ENCODE measurements at places on chromosomes 12 and 14. TPM values are rescaled to one million over a fixed set of nuclear protein-coding genes. Genes with fewer than 3 reads are reported as not detected.

GRCh38 chr12:128383357-128383937, 116.5 kb downstream of the TMEM132C start:
- DNase-seq = no peak

Gene GYS2
- total RNA-seq = not detected

GRCh38 chr14:39984323-39984722, 552.1 kb upstream of the FBXO33 start:
- DNase-seq = no peak

Gene CMA1
- total RNA-seq = not detected

GRCh38 chr14:61344437-61345150, 23.2 kb downstream of the PRKCH start:
- no peak for DNase-seq

GRCh38 chr14:95314609-95315008, 5.1 kb downstream of the CLMN start:
- peak; percentile 76 for DNase-seq

Gene KLHL33
- not detected for total RNA-seq

Gene ARHGEF40
- 26.0 TPM for total RNA-seq

Gene CAPZA3
- total RNA-seq = not detected

DNA sequence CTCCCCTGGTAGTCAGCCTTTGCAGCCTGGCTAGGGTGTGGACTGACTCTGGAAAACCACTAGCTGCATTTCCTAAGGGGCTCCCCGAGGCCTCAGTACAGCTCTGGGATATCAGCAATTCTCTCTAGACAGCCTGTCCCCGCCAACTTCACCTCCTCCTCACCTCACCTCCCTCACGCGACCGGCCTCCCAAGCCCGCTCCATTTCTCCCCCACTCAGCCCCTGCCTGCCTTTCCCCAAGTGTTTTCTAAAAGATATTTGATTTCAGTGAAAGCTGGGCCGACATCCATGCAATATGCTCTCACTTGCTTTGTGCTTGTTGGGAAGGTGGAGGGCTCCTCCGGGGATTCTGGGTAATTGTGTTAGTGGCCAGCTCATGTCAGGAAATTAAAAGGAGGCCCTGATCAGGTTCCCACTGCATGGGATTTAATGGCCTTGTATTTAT, 91.8 kb downstream of the ESRRB start:
- DNase-seq = no peak

DNA sequence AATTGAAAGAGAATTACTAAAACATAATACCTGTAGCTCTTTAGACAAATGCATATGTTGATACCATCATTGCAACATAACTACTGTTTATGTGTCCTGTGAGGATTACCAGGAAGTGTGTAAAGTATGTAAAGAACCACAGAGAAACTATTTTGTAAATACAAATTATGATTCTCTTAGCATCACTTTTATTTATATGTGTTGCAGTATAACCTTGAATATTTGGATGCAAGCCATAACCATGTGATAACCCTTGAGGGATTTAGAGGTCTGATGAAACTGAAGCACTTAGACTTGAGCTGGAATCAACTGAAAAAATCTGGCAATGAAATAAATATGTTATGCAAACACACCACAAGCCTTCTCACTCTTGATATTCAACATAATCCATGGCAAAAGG, 77.5 kb downstream of the LRRC9 start:
- DNase-seq = no peak

Gene ASB2
- total RNA-seq = 0.78 TPM

Gene RTL1
- total RNA-seq = not detected

Gene OR4K15
- not detected for total RNA-seq

- no peak for DNase-seq
Observed at GRCh38 chr12:116354950-116355783, 77.7 kb upstream of the MED13L start.

DNA sequence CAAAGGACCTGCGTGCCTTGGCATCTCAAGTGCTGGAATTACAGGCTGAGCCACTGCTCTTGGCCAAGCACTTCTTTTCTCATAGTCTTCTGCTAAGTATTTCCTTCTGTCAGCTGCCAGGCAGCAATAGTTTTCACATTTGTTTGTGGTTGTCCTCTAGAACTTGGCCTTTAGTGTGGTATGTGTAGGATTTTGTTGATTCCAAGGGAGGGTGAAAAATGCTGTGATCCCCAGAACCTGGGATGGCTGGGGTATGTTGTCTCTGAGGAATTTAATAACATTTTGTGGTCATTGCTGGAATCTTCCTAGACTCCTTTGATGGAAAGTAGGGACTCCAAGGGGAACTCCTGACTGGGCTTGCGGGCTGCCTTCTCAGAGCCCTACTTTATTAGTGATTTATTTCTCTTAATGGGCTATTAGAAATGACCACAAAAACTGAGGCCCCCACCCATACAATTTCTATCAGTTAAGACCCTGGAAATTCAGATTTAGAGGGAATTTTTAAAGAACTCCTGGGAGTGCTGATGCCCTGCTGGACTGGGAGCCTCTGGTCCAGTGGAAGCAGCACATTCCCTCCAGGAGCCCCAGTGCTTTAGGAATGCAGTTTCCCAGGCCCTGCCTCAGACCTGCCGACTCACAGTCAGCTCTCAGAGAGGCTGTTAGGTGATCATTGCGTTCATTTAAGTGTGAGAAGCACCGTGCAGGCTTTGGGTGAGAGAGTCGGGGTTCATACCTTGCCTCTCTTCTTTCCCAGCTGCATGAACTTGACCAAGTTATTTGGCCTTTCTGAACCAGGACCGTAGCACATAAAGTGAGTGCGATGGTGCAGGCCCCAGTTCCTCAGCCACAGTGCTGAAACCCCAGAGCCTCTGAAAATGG, 22.7 kb downstream of the TRAF3 start:
- peak; percentile 65 for DNase-seq

DNA sequence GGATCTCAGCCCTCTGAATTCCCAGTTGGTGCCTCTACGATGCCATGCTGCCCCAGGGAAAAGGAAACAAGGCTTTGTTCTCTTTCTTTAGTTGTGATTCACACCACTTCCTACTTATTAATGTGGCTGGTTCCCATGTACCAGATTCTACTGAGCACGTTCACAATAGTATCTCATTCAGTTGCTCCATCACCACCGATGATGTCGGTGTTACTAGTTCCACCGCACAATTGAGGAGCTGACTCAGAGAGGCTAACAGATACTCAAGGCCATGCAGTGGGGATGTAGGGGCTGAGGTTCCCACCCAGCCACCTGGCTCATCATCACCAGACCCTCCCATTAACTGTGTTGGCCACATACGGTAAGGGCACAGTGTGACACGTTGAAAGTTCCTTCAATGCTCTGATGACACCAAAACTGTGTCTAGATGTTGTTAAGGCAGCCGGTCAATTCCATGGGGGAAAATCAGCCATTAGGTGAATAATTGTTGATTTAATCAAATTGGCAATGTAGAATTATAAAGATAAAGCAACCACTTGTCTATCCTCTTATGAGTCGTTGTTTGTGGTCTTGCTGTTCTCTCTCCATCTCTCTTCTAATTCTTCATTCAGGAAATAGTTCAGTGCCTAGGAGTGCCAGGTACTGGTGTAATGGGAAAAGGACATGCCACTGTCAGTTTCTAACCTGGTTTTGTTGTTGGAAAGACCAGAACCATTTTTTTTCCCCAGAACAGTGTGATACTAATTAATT, 244.2 kb upstream of the CRY1 start:
- DNase-seq = peak; percentile 67

DNA sequence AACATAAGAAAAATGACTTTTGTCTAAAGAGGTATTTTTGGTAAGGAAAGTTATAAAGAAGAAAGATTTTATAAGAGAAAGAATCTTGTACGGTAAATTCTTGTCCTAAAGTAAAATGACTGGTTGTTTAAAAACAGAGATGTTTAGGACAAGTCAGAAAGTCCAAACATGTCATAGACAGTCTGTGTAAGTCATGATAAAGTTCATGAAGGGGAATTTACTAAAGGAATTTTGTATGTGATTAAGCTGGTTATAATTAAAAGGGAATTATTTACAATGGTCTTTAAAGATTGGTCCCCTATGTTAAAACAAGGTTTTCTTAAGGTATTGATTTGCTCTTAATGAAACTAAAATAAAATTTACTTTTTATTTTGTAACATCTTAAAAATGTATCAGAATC, 269.4 kb upstream of the CCDC196 start:
- peak; percentile 6 for DNase-seq

GRCh38 chr14:60753264-60754119, 18.9 kb downstream of the MNAT1 start:
- DNase-seq = peak; percentile 64

DNA sequence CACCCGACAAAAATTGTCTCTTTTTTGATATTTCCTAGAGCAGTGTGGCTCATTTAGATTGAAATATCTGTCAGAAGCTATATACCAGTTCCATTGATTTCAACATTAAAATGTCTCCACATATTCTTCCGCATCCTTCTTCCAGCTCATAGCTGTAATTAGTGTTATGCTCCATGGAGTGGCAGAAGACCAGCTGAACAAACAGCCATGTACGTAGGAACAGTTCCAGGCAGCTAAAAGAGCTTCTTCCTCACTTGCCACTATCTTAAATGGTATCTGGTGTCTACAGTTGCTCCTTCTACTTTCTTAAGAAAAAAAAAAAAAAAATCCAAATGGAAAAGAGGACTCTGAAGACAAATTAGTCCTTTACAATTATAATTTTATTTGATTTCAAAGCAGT, 848.0 kb downstream of the DIO2 start:
- DNase-seq = no peak

DNA sequence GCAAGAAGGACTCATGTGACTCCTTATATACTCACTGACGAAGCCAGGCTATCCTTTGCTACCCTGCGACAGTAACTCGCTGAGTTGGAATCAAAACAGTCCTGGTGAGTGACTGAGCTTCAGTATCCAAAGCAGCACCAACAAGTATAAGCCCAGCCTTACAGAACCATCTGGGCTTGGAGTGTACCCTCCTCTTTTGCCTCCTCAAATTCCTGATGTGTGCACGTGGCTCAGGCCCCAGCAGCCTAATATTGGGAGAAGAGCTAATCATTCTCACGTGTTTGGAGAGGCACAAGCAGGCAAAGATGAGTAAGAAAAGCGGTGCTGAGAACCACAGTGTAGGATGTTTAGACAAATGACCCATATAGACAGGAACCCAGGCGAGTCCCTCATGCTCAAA, 34.4 kb downstream of the PPTC7 start:
- DNase-seq = no peak

DNA sequence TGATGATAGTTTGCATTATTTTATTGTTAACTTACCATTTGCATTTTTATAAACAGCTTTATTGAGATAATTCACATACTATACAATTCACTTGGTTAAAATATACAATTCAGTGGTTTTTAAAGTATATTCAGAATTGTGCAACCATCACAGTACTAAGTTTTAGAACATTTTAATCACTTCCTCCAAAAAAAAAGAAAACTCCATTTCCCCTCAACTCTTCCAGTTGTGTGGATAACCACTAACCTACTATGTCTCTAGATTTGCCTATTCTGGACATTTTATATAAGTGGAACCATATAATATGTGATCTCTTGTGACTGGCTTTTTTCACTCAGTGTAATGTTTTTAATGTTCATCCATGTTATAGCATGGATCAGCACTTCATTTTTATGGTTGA, 41.3 kb downstream of the WNK1 start:
- no peak for DNase-seq

DNA sequence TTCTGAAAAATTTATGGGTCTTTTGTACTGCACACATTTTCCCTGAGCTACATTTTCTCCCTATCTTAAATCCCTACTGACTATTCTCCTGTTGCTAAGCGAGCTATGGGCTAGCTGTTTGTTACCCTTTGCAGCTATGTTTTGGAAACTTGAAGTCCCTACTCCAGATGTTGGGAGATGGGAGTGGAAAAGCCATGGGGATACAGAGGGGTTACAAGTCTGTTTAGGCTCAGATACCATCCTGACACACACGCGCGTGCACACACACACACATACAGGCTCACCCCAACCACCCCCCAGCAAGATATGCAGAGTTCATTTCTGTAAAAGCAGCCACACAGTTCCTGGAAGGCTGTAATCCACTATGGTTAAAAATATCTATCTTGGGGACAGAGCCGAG, 15.8 kb downstream of the ATP5MC2 start:
- no peak for DNase-seq

Gene P3H3
- 27.3 TPM for total RNA-seq

DNA sequence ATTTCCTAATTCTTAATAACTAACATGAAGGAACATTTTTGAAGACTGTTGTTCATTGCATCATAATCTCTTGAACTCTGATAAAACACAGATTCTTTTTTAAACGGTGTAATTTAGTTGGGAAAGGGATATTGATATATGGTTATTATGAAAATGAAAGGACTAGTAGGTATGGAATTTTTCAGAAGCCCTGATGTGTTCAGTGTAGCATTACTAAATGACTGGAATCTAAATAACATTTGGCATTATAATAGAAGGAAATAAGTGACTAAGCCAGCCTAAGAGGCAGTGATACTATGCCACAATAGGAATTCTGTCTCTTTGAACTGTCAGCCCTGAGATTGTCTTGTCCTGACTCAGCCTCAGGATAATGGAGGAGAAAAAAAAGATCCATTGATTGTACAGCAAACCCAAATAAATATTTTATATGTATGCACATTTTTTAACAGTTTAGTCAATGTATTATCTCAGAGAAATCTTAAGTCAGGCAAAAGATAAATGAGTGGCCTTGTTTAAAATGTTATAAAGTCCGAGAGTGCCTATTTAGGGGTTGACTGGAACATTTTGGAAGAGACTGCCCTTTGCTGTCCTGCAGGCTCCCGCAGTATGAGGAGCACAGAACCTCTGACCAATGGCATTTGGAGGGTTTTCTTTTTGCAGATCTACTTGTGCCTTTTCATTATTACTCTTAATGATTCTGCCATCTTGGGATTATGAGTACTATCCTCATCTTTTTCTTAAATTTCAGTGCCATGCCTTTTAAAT, 271.2 kb downstream of the EGLN3 start:
- peak; percentile 87 for DNase-seq

DNA sequence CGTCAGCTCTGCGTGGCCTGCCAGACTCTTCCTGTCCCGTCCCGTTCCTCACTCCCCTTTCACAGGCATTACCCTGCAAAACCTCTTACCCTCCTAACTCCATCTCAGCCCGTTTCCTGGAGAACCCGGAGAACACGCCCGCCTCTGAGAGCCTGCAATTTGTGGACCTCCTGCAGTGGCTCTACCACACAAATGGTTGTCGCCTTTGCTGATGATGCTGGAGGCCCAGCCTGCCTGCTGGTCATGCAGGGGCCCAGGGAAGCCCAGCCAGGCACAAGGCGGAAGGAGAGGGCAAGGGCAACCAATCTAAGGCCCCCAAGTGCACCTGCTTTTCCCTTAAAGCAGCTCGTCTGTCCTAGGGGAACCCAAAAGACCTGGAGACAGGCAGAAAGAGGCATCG, 22.5 kb downstream of the RFLNA start:
- no peak for DNase-seq

GRCh38 chr12:19643635-19644034, 204.3 kb downstream of the AEBP2 start:
- DNase-seq = peak; percentile 40

Gene MAPK1IP1L
- 61.9 TPM for total RNA-seq

Gene SERPINA9
- not detected for total RNA-seq

Gene AKAP6
- total RNA-seq = 3.0 TPM

Gene ZC2HC1C
- total RNA-seq = 1.8 TPM

Gene RIMBP2
- total RNA-seq = not detected
